ENCODE measurements at places on chromosomes 1 and 21.

DNA sequence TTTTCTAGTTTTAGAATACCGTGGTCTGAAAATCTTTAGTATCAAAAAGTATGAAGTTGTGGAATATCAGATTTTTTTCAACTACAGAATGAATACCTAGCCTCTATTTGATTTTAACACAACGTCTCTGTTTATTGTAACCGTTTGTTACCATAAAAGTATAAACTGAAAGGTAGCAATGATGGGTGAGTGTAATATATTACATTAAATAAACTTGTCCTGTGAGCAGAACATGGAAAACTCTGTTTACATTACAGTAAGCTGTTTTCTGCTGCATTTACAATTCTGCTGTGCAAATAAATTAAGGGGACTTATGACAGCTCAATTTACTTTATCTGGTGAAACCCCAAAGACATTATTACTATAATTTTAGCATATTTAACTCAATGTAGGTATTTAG lies 62.5 kb downstream of the CHRM3 start:
- DNase-seq = no peak

DNA sequence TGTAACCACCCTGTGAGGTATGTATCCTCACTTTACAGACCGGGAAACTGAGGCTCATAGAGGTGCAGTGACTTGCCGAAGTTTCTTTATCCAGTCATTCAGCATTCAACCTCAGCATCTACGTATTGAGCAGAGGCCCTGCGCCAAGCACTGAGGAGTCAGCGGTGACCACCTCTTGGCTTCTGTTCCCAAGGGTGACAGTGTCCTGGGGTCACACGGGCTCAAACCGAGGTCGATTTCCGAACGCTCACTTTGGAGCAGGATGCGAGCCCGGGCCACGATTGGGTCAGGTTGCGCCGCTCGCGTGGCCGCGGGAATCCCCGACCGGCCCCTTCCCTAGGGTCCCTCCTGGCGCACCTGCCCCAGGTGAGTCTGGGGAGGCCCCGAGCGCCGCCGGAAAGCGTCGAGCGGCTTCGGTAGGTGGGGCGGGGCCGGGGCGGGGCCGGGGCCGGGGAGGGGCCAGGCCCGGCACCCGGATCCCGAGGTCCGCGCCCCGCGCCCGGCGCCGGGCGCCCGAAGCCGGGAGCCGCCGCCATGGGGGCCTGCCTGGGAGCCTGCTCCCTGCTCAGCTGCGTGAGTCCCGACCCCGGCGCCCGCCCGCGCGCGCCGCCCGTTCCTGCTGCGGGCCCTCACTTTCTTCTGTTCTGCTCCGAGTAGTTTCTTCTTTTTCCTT lies at the start of gene SERINC2:
TSS of gene SERINC2 (plus strand) at position 482 of the 673 bp plus-strand sequence. CDS start at position 535, 53 bp downstream.
- DNase-seq = no peak

GRCh38 chr1:31302709-31303441 lies 6.0 kb downstream of the ZCCHC17 start:
- DNase-seq = peak; percentile 59

DNA sequence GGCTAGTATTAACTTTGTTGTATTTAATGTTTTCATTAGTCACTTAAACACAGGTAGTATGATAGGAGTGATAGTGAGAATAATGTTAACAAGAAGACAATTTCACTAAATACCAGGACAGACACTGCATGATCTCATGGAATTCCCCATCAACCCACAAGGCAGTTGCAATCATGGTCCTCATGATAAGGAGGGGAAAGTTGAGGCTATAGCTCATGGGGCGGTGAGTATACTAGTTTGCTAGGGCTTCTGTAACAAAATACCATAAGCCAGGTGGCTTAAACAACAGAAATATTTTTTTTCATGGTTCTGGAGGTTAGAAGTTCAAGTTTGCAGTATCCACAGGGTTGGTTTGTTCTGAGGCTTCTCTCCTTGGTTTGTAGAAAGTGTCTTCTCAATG lies 115.8 kb downstream of the DSCAM start:
- DNase-seq = no peak

- no peak for DNase-seq
Measured at GRCh38 chr1:65055747-65056146, 89.4 kb upstream of the JAK1 start.

DNA sequence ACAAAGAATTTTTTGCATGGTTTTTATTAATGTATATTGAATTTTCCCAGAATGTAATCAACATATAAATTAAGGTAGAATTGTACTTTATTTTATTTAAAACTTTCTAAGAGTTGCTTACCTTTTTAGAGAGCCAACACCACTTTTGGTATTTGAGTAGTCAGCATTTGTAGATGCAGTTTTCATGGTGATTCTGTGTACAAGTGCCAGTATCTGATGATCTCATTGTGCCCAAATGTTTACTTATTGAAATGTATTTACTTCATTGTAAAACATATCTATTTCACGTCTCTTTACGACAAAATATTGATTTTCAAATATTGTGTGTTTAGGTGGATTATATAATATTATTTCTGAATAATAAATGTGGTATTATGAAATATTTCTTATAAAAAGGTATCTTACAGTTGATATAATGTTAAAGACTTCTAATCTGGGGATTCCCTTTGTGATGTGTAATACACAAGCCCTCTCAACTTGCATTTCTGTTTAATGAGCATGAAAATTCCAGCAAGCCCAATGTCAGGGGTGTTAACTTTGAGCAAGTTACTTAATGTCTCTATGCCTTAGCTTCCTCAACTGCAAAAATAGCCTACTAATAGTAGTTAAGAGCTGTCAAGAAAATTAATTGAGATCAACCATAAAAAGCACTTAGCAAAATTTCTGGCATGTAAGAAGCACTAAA lies 141.8 kb upstream of the ZNF648 start:
- DNase-seq = no peak

- no peak for DNase-seq
Measured at GRCh38 chr1:214941061-214941460, 141.5 kb upstream of the KCNK2 start.

DNA sequence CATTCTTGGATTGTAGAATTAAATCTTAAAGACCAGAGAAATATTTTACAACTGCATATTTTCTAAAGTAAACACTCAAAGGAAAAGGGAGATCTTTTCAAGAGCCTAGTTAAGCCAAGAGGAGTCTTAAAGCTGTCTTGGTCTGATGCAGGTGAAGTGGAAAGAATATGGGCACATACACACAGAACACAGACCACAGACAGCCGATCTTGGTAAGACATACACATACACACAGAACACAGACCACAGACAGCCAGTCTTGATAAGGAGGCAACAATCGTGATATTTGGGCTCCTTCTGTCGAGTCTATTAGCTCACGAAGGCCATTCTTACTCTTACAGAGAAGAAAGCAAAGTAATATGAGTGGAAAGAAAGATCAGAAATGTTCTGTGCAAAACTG lies 1153.9 kb upstream of the TMPRSS15 start:
- DNase-seq = no peak

- DNase-seq = peak; percentile 77
Measured at GRCh38 chr1:220880726-220881506, 1.7 kb downstream of the HLX start.

GRCh38 chr1:24575905-24576587 lies 20.2 kb downstream of the NCMAP start:
- no peak for DNase-seq

DNA sequence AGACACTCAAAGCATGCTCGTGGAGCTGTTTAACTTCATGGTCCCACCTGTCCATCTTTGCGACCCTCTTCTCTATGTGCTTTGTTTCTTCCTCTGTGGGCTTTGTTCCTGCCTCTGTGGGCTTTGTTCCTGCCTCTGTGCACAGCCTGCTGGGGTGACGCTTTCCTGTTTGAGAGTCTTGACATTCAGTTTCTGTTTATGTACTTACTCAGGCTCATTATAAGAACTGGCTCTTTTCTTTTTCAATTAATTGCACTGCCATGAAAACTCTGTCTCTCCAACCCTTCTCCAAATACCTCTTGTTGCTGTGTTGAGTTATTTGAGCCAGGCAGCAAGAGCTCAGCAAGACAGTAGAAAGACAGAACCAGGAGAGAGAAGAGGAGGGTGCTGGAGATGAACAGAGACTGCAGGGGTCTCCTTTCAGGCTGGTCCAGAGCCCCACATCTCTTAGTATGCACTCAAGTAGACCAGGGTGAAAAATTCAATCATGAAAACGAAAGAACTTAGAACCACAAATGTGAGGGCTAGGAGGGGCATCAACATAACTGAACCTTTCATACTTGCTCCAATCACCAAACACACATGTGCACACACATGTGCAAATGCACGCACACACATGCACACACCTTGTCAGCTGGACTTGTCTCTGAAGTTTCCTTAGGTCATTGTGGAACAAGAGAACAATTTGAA lies 88.3 kb upstream of the SGIP1 start:
- DNase-seq = no peak

- DNase-seq = no peak
Measured at GRCh38 chr1:243916160-243916559, 66.1 kb upstream of the AKT3 start.

- peak; percentile 92 for DNase-seq
Measured at GRCh38 chr1:91564888-91565701, 64.4 kb downstream of the CDC7 start.

- peak; percentile 75 for DNase-seq
Measured at GRCh38 chr1:35726450-35727433, 8.1 kb upstream of the C1orf216 start.

DNA sequence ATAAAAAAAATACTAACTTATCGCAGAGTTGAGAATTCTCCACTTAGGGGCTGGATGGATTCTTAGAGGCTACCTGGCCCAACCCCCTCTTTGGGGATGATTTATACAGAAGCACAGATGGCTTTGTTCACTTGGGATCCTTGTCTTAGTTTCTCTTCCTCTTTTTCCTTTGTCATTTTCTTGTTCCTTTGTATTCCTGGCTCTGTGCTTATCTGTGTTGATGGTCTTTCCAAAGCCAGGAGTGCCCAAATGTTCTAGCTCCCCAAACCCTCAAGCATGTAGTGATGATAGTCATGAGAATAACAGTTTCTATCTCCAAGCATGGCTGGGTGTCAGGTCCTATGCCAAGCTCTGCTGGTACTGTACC lies 27.4 kb downstream of the EPHB2 start:
- DNase-seq = no peak
